ENCODE measurements at places on chromosomes 13 and 19.
A peak's percentile ranks its signal among the peaks of the same experiment; 100 is the strongest.

GRCh38 chr13:35964863-35965180, 166.4 kb downstream of the DCLK1 start:
- DNase-seq = no peak

- no peak for DNase-seq
Measured at GRCh38 chr13:80504453-80504852, 163.5 kb upstream of the SPRY2 start.

DNA sequence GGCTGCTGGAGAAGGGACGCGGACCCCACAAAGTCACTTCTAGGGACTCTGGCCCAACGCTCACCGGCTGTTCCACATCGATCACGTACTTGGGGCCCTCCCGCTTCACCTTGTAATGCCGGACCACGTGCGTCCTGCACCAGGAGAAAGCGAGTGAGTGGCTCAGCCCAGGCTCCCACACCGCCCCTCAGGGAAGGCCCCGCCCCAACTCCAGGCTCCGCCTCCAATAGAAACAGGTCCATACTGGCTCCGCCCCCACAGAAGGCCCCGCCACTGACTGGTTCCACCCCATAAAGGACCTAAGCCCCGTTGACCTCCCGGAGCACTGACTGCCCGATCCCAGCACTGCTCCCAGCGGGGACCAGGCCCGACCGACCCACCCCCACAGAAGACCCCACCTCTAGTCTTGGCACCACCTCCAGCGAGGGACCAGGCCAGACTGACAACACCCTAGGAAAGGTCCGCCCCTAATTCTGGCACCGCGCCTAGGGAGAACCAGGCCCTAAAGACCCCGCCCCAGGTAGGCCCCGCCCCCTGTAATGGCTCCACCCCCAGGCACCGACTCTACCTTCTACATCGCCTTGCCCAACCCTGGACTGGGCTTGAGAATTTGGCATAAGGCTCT, 11.3 kb downstream of the STAP2 start:
- no peak for DNase-seq

GRCh38 chr19:1240925-1241324, 626 bp upstream of the ATP5F1D start:
- no peak for DNase-seq

DNA sequence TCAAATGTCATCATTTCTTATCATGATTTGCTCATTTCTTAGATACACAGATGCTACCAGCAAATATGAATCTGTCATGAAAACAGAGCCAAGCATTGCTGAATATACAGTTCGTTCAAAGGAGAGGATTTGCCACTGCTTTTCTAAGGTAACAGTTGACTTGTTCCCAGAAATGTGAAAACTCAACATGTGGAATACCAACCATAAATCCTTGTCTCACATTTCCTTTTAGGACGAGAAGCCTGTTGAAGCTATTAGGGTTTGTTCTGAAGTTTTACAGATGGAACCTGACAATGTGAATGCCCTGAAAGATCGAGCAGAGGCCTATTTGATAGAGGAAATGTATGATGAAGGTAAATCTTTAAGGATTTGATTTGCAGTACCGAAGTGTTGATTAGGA, 86.7 kb downstream of the DNAJC3 start:
- DNase-seq = no peak

DNA sequence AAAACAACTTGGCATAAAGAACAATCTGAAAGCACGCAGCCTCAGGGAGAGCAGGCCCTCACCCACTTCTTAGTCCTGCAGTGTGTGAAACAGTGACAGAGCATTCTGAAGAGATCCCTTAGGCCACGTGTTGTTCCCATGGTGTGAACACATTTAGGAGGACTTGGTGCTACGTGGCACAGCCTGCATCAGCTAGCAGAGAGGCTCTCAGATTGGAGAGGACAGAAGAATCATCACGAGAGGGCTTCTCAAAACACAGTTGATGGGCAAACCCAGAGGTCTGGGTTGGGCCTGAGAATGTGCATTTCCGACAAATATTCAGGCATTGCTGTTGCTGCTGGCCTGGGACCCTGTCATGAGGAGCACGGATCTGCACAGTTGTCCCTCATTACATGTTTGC, 26.1 kb upstream of the TFDP1 start:
- no peak for DNase-seq

- no peak for DNase-seq
Measured at GRCh38 chr13:66886264-66886663, 343.9 kb downstream of the PCDH9 start.

- DNase-seq = no peak
Measured at GRCh38 chr13:79212064-79212619, 193.9 kb downstream of the RBM26 start.

DNA sequence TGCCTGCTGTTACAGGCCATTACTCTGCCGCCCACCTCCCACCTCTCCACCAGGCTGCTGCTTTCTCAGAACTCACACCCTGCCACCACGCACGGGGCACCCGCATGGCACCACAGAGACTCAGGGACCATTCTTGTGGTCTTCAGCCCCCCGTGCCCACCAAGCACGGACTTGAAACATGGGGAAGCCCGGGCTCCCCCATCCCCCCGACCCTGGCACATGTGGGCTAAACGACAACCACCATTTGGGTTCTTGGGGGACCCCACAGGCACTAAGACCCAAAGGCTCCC, 23.1 kb upstream of the TINCR start:
- no peak for DNase-seq

DNA sequence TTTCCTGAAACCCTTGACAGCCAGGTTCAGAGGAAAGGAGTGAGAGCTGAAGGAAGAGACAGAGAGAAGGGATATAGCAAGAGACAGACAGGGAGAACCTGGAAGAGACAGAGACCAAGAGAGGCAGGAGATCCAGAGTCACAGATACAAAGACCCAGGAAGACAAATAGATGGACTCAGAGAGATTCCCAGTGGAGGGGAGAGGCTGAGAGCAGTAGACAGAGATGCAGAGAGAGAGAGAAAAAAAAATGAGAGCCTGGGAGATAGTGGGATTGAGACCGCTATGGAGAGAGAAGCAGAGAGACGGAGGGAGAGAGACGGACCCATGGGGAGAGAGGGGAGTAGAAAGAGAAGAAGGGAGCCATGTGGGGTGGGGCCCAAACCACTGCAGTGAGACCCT, 763 bp downstream of the FXYD7 start:
- DNase-seq = no peak

- no peak for DNase-seq
Measured at GRCh38 chr13:110073982-110074381, 233.0 kb downstream of the COL4A1 start.

DNA sequence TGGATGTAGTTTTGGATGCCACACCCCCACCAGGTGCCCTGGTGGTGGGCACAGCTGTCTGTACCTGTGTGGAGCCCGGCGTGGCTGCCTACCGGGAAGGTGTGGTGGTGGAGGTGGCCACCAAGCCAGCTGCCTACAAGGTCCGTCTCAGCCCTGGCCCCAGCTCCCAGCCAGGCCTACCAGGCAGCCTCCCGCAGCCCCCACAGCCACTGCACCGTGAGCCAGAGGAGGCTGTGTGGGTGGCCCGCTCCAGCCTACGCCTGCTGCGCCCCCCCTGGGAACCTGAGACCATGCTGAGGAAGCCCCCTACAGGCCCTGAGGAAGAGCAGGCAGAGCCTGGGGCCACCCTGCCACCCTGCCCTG, 3.5 kb downstream of the CIC start:
- no peak for DNase-seq

GRCh38 chr19:13864667-13865570, 12.0 kb upstream of the NANOS3 start:
- DNase-seq = no peak

DNA sequence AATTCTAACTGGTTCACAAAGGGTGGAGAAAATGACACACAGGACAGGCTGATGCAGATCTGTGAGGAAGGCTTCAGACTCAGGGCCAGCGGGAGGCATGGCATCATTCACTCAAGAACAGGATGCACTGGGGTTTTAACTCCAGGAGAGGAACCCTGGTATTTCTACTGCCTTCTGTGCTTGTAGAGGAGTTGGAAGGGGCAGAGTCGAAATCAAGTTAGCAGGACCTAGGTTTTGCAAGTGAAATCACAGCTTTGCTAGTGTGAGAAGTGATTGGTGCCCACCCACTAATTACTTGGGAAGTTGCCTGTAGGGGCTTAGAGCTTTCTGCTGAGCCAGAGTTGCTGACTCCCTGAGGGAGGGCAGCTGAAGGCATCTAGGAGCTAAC, 92.7 kb downstream of the AKAP11 start:
- no peak for DNase-seq

- peak; percentile 9 for DNase-seq
Measured at GRCh38 chr13:97226788-97227627, 4.9 kb downstream of the MBNL2 start.

DNA sequence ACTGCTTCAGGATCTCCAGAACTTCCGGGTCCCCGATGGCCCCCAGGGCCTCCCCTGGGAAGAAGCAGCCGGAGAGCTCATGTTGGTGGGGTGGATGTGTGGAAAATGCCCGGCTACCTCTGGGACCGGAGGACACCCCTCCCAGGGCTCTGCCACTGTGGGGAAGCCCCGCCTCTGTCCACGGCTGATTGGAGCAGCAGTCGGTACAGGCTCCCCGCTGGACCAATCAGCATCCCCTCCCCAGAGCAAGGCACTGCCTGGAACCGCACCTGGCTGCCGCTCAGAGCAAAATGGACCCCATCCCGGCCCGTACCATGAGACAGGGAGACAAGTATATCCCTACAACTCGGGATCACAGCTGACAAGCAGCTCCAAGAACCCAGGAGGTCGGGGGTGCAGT, 6.4 kb downstream of the DOHH start:
- DNase-seq = no peak

DNA sequence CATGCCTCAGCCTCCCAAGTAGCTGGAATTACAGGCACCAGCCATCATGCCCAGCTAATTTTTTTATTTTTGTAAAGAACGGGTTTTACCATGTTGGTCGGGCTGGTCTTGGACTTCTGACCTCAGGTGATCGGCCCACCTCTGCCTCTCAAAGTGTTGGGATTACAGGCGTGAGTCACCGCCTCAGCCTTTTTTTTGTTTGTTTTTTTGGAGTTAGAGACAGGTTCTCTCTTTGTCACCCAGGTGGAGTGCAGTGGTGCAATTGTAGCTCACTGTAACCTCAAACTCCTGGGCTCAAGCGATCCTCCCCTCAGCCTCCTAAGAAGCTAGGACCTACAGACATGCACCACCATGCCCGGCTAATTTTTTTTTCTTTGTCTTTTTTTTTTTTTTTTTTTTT, 15.6 kb upstream of the NOTCH3 start:
- no peak for DNase-seq

GRCh38 chr19:32555786-32556185, 25.2 kb upstream of the PDCD5 start:
- DNase-seq = no peak

DNA sequence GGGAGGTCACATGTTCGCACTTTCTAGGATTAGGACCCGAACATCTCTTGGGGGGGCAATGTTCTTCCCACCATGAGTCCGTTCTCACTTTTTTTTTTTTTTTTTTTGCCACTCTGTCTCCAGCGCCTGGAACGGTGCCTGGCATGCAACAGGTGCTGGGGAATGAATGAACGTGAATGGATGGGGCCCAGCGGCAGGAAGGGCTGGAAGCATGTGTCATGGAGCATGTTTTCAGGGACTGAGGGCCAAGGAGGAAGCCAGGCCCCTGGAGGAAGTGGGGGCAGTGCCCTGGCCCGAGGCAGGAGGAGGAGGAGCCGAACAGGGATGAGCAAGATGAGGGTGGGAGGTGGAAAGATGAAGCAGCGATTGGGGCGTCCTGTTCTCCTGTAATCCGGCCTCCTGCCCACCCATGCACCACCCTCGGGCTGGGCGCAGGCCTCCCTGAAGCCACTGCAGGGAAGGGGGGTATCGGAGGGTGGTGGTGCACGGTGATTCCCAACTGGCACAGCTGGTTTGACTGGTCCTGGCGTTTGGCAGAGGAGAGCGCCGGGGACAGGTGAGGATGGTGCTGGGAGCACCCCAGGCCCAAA, 8.8 kb upstream of the SULT2B1 start:
- DNase-seq = no peak

DNA sequence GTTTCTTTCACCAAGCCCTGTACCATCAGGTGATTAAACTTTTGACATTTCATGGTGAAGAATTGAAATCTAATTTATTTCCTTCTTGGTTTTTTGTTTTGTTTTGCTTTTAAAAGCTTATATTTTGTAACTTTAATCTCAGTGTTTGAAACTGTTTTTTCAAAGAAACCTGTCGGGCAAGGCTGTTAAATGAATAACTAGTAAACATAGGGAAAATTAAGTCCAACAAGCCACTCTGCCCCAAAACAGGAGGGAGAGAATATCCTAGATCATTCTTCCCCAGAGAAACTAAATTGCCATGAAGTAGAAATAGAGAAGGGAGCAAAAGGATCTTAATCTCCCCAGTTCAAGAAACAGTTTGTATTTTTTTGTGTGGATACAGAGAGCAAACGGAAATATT, 98.2 kb downstream of the FREM2 start:
- no peak for DNase-seq

GRCh38 chr19:45187421-45188100, 9.0 kb downstream of the BLOC1S3 start:
- DNase-seq = no peak

DNA sequence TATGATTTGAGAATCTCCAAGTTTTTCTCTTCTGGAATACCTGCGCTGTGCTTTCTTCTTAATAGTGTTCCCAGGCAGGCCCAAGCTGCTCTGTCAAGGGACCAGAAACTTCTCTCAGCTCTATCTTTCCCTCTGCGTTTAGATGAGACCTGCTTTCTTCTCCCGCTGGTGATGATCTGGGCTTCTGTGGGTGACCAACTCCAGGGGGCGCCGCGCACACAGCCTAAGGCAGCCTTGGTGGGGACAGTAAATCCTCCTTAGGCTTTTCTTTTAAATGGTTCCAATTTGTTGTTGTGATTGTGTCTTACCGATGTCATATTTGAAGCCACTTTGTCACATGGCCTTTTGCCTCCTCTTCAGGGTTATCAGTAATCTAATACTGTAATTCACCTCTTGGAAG, 439.4 kb upstream of the KLF12 start:
- no peak for DNase-seq

- DNase-seq = no peak
Measured at GRCh38 chr19:38135150-38135998, 88.6 kb downstream of the DPF1 start.

- DNase-seq = no peak
Measured at GRCh38 chr19:35061583-35062373, 20.3 kb downstream of the HPN start.

DNA sequence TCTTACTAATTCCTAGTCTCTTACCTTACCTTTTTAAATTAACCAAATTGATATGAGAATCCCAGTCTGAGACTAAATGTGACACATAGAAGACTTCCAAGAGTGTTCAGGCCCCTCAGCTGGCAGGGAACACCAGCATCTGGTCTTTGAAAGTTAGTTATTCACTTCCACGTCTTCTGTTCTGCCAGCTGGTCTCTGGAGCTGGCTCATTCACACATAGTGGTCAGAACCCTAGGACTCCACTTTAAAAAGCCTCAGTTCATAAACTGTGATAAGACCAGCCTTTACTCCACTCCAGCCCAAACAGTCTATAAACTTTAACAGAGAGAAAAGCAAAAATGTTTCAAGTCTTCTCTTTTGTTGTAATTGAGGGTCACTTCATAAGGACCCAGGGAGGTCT, 263.0 kb downstream of the DCT start:
- no peak for DNase-seq

- DNase-seq = no peak
Measured at GRCh38 chr13:110173247-110173818, 133.6 kb downstream of the COL4A1 start.

- DNase-seq = no peak
Measured at GRCh38 chr19:3733549-3734309, 25.5 kb downstream of the TJP3 start.

All from NCI-H524 treated with DMSO at 0.1 percent for 48 hours (cell line).